HT-29 (cell line): ENCODE measurements at places on chromosomes 16 and 17. TPM values are rescaled to one million over a fixed set of nuclear protein-coding genes. Genes with fewer than 3 reads are reported as not detected.
A peak's percentile ranks its signal among the peaks of the same experiment; 100 is the strongest.

- DNase-seq, result no peak
Observed at GRCh38 chr16:76897816-76898215, 293.2 kb upstream of the MON1B start.

GRCh38 chr16:55146966-55147365, 177.0 kb upstream of the IRX6 start:
- DNase-seq, result no peak

GRCh38 chr16:74603848-74604247, 3.1 kb downstream of the GLG1 start:
- no peak for DNase-seq

GRCh38 chr16:51755039-51755501, 604.0 kb upstream of the SALL1 start:
- DNase-seq, result no peak

DNA sequence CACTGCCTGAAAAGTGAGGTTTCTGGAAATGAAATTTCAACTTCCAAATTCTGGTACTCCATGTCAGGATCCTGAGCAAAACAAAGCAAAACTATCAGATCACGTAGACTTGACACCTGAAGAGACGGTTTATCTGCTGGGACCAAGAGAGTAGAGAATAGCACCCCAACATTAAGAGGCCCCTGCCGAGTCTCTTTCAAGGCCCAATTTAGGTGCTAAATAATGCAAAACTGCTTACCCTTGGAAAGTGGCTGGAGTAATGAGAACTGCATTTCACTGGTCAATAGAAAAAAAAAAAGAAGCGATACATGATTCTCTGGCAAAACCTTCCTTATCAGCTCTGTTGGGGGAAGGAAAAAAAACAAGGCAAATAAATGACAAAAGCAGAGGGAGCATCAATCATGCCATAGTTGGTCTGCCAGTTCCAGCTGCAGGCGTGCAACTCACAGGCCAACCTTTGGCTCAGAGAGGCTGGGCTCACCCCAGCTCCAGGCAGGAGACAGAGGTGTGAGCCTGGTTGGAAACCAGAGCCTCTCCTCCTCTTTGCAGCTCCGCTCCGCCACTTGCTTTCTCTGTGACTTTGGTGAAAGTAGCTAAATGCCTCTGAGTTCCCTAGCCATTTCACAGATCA, 595.2 kb downstream of the TOX3 start:
- DNase-seq, result no peak

Gene CRK
- 28.8 and 28.9 TPM in 2 replicates for total RNA-seq

DNA sequence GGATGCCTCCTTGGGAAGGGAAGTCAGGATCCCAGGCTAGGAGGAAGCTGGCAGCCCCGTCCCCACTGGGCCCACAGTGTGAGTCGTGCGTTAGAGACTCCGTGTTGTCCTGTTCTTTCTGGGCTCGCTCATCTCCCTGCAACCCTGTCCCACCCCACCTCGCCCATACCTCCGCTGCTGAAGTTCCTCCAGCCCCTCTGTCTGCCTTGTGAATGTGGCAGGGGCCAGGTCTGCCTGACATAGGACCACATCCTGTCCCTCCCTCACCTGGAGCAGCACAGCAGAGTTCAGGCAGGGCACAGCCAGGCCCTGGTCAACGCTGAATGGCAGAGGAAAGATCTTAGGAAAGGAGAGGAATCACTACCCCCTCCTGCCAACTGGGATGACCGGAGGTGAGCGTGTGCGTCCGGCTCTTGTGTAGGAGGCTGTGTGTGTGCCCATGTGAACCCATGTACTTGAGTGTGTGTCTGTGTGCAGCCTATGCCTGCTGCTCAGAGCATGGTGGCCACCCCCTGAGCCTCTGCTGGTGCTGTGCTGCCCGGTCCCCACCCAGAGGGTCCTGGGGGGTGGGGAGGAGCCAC, 12.8 kb downstream of the KCNJ18 start:
- no peak for DNase-seq

DNA sequence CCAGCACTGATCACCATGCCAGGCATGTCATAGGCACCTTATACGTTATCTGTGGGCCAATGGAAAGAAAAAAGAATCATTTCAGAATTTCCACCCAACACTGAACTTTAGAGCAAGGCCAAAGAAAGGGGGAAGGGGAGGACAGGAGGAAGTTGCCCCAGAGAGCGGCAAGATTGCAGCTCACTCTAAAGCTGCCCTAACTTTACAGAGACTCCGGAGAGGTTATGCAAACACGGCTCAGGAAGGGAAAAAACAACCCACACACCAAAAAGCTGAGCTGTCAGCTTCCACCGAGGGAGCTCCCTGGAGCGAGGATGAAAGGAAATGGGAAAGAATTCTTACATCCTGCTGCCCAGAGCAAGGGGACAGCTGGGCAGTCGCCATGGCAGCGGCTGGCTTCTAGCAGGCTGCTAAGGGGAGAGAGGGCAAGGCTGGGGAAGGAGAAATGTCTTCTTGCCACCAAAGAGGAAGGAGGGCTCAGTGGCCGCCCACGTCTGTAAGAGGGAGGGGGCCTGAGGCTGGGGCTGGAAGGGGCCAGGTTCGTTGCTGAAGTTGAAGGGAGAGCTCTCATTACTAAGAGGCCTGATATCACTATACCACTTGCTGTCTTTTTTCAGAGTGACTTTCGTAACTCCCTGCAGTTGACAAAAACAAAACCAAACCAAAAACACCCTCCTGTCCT, 18.2 kb downstream of the COTL1 start:
- no peak for DNase-seq

Gene STAC2
- total RNA-seq, result 0.28 TPM in 1 of 2 replicates, not detected in the other

DNA sequence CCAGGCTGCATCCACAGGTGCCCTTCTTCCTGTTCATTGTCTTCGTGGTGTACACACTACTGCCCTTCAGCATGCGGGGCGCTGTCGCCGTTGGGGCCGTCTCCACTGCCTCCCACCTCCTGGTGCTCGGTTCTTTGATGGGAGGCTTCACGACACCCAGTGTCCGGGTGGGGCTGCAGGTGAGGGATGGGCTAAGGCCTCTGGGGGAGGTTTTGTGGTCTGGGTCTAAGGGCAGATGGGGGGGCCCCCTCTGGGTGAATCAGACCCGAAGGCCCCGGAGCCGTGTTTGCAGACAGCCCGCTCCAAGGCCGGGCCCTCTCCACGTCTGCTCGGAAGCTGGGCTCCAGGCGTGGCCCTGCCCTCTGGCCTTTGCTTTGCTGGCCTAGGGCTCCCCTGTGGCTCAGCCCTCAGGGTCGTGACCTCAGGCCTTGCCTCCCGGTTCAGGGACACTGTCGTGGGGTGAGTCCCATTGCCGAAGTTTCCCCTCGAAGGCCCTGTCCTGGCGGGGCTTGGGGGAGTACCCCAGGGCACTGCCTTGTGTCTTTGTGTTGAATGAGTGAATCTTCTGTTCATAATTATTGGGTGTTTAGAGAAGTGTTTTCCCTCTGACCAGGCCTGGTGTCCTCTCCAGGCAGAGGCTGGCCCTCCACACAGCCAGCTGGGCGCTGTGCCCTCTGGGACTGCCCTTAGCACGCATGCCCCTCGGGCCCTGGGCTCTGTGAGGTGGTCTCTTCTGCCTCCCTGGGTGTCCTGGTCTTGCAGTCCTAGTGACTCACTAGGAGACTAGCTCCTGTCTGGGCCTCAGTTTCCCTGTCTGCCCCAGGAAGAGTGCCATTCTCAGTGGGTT, 25.6 kb downstream of the ADCY7 start:
- DNase-seq, result no peak

GRCh38 chr16:14564323-14564722, 65.7 kb downstream of the PARN start:
- peak; percentile 22 for DNase-seq

DNA sequence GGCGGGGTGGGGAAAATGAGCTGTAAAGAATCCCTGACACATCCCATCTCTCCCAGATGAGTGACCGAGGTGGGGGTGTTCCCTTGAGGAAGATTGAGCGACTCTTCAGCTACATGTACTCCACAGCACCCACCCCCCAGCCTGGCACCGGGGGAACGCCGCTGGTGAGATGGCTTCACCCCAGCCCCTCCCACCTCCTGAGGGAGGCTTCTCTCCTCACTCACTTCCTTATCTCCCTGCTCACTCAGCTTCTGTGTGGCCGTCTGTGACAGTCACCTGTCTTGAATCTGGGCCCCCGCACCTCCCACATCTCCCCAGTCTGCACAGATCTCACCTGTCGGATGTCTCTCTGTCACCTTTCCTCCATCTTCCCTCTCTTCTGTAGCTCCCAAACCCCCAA, 13.4 kb downstream of the PDK2 start:
- no peak for DNase-seq

Gene SPNS2
- total RNA-seq, result 172 and 193 TPM in 2 replicates

GRCh38 chr17:28398280-28398981, 7.6 kb downstream of the SLC46A1 start:
- DNase-seq, result no peak

Gene CLEC18A
- not detected in 2 replicates for total RNA-seq

DNA sequence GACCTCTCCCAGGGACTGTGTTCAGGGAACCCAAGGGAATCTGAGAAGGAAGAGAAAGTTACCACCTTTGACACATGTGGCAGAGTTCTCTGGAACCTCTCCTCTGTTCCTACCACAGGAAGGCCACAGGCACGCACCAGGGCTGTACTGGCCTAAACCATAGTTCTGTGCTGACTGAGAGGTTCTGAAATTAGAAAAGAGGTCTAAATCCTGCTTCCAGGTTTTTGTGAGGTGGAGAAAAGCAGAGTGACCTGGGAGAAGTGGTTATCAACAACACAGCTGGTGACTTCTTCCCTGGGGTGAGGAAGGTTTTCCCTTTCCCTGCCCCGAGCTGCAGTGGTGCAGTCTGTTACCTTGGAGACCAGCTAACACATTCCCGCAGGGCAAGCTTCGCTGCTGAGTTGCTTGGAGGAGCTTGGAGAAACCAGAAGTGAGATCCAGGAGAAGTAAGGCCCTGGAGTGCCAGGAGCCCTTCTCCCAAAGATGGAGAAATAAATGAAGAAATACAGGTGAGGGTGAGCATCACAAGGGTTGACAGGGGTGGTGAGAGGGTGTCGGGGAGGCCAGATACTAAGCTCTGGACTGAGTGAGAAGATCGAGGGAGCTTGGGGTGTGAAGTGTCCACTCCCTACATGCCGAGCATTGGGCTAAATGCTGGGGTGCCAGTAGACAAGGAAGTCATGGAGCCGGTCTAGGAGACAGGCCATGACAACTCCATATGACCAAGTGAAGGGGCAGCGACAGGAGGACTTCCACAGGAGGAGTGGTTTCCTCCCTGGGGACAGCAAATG, at the start of gene VWA3A:
TSS of gene VWA3A (plus strand) at position 399 of the 791 bp plus-strand sequence. CDS start at position 496, 97 bp downstream.
- DNase-seq, result peak; percentile 84
